ENCODE measurements at places on chromosomes 5 and 9. TPM values are rescaled to one million over a fixed set of nuclear protein-coding genes. Genes with fewer than 3 reads are reported as not detected.

Gene SLC27A6
- total RNA-seq, result not detected

Gene LAMC3
- total RNA-seq, result 2.1 TPM

Gene GAPVD1
- total RNA-seq, result 15.7 TPM

Gene TSSK1B
- total RNA-seq, result not detected

Gene RNF183
- total RNA-seq, result not detected

Gene CDHR2
- 0.33 TPM for total RNA-seq

Gene CD14
- total RNA-seq, result 3.0 TPM

Gene IPPK
- total RNA-seq, result 11.9 TPM

Gene TRPM6
- total RNA-seq, result 1.8 TPM

Gene GCNT4
- 0.35 TPM for total RNA-seq

Gene PCDHB15
- 0.05 TPM for total RNA-seq

Gene PCDHA10
- total RNA-seq, result 0.03 TPM

Gene SMC2
- 22.1 TPM for total RNA-seq

Gene GDA
- total RNA-seq, result 1.2 TPM

Gene CCDC171
- total RNA-seq, result 0.26 TPM

Measured in A549 treated with GW870086 at 1 μM for 4 hours (cell line).